ENCODE measurements at places on chromosomes 5 and 9.

DNA sequence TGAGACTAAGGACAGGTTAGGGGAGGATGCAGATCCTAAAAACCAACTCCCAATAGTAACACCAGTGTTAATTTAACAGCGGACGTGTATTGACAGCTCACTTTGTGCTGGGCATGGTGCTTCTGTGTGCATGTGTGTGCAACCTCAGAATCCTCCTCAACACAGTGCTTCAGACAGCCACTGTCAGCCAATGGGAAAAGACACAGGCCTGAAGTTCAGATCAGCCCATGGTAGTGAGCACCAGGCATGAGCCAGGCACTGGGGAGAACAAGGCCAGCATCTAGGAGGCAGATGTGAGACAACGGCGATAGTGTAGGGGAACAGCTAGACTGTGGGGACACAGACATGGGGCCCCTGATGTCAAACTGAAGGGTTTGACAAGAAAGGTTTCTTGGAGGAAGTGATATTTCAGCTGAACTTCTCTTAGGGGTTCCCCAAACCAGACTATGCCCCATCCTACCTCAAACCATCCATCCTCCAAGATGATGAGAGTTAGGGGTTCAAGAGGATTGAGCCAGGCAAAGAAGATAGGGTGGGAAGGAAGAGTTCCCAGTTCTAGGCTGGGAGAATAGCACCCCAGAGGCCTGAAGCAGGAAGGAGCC is 71.5 kb upstream of the PSD2 start:
- DNase-seq = no peak

GRCh38 chr9:125965477-125965876 is 218.3 kb downstream of the PBX3 start:
- no peak for DNase-seq

- DNase-seq = peak; percentile 24
These were observed 639 bp downstream of the AMACR start for GRCh38 chr5:34007201-34007620.

DNA sequence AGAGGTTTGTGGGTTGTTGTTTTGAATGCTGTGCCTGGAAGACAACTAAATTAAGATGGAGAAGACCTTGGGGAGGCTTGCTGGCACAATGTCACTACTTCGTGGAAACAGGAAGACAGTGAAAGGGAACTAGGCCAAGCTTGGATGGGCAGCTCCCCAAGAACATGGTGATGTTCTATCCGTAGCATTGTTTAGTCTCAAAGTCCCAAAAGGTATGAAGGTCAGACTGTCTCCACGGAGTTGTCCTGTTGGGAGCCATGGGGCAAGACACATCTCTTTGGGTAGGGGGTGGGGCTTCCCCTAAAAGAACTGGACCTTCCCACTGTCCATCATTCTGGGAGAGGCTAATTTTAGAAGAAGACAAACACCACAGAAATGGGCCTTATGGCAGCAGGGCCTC is 140.5 kb downstream of the ENTREP1 start:
- DNase-seq = no peak

DNA sequence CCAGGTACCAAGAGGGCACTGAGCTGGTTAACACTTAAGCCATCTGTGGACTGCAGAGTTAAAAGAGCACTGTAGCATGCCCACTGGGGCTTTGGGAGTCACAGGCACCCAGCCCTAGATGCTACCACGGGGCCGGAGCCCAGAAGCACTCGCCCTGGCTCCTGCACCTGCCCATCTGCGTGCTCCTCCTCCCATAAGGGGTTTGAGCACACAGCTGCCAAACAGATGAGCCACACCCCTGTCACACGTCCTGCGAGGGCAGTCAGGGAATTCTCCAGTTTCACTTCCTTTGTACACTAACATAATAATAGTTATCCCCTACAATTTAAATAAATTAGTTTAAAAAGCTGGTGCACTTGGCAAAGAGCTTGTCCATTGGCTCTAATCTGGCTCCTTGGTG is 4.5 kb upstream of the PCA3 start:
- DNase-seq = no peak

DNA sequence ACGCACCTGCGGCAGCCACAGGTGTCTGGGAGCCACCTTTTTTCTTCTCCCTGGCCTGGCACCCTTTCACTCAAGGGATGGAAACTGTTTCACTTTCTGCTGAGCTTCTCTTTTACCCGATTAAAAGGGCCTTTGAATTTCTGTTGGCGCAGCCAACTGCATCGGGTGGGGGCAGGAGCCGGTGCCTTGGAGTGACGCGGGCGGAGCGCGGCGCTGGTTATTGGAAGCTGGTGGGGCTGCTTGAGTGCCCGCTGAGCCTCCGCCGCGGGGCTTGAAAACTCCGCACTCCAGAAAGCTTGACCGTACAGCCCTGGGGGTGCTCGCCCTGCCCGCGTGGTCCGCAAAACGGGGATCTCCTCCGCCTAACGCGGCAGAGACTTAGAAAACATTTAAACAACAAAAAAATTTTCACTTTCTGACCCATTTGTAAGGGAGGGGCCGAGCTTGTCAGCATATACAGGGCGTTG is 52.0 kb upstream of the TJP2 start:
- DNase-seq = peak; percentile 81

- DNase-seq = no peak
These were observed 9.1 kb upstream of the GPSM1 start for GRCh38 chr9:136318111-136318775.

GRCh38 chr5:150562832-150563231 is 54.9 kb downstream of the NDST1 start:
- DNase-seq = no peak

DNA sequence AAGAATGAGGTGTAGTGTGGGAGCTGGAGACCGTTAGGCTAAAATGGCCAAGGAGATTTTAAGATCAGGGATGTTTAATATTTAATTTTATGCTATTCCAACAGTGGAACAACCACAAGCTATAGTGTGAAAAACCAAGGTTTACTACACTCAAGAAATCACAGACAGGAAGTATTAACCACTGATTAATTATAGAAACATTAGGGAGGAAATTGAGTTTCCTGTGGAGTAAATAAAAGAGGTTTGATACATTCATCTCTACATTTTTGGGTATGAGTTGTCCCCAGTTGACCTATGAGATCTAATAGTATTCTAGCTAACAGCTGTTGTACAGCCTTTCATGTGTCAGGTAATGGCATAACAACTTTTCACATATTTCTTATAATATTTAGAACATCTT is 103.7 kb upstream of the MPDZ start:
- no peak for DNase-seq

GRCh38 chr5:155252025-155252424 is 238.5 kb downstream of the KIF4B start:
- DNase-seq = no peak

DNA sequence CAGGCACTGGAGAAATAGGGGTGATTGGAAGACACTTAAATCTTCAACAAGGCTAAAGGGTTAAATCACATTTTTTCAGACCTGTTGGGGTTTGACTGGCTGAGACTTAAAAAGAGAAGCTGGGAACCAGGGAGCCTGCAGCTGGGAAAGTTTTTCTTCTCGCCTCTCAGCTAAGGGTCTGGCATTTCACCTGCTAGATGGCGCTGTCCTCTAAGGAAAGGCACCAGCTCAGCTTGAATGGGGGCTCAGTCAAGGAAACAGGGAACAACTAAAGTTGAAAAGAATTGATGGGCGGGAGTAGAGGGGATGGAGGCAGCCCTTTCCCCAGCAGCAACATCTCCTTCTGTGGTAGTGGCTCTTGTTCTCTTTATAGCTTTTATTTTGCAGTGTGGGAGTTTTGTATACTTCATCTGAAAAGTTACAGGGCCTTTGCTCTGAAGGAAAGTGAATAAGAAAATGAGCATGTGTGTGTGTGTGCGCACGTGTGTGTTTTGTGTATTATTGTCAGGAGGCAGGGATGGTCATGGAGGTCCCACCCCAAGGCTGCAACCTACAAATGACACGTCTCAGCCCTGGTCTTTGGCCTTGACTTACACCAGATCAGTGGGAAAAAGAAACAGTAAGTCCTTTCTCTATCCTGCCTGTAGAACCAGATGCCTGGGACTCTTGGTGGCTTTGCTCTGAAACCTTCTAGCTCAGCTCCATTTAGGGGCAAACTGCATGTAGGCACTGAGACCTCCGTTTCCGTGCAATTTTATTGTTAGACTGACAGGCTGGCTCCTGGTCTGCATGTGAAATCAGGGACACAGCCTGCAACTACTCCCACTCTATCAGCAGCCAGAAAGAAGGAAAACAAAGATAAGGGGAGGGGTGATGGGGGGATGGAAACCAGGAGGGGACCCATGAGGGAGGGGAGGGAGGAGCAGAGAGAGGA is 316.2 kb upstream of the CLINT1 start:
- DNase-seq = peak; percentile 33

GRCh38 chr5:171680485-171680884 is 105.1 kb upstream of the SMIM23 start:
- DNase-seq = no peak

- no peak for DNase-seq
These were observed 70.7 kb upstream of the FNIP1 start for GRCh38 chr5:131867524-131867923.

GRCh38 chr5:64973215-64973614 is 204.5 kb downstream of the CWC27 start:
- DNase-seq = no peak

DNA sequence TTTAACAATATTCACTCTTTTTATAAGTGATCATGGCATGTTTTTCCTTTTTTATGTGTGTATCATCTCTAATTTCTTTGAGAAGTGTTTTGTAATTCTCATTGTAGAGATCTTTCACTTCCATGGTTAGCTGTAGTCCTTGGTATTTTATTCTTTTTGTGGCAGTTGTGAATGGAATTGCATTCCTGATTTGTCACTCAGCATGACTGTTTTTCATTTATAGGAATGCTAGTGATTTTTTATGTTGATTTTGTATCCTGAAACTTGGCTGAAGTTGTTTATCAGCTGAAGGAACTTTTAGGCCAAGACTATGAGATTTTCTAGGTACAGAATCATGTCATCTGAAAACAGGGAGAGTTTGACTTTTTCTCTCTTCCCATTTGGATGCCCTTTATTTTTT is 13.1 kb upstream of the SPINK13 start:
- no peak for DNase-seq

GRCh38 chr5:94431696-94432095 is 186.7 kb downstream of the KIAA0825 start:
- no peak for DNase-seq

GRCh38 chr5:65961633-65962032 is 35.3 kb downstream of the ERBIN start:
- no peak for DNase-seq

GRCh38 chr9:21452681-21453080 is 12.4 kb downstream of the IFNA1 start:
- DNase-seq = no peak

GRCh38 chr9:92611621-92612285 is 58.2 kb downstream of the IPPK start:
- peak; percentile 53 for DNase-seq

GRCh38 chr5:150238646-150239045 is 48.8 kb downstream of the SLC6A7 start:
- DNase-seq = no peak

- no peak for DNase-seq
These were observed 478.3 kb downstream of the PSAT1 start for GRCh38 chr9:78775211-78775610.

GRCh38 chr5:23367874-23368273 is 139.5 kb upstream of the PRDM9 start:
- no peak for DNase-seq

GRCh38 chr5:158877124-158877581 is 222.6 kb downstream of the EBF1 start:
- DNase-seq = no peak

DNA sequence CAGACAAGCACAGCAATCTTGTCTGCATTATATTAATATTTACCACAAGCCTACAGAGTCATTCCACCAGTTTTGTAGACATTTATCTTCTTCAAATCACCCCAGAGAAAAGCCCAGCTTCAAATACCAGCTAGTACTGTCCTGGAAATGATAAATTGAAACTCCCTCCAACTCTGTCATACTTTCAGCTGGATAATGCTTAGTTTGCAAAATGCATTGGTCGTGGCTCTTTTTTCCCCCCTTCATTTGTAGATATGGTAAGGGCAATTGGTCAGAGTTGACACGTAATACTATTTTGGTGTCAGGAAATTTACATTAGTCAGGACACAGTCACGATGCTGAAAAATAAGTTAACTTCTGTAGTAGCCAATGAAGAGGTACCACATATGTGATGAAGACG is 21.2 kb downstream of the HMHB1 start:
- DNase-seq = no peak

- no peak for DNase-seq
These were observed 33.2 kb downstream of the UGT3A2 start for GRCh38 chr5:36033486-36033885.

- DNase-seq = no peak
These were observed 1729.2 kb upstream of the WWC1 start for GRCh38 chr5:166562246-166562645.

DNA sequence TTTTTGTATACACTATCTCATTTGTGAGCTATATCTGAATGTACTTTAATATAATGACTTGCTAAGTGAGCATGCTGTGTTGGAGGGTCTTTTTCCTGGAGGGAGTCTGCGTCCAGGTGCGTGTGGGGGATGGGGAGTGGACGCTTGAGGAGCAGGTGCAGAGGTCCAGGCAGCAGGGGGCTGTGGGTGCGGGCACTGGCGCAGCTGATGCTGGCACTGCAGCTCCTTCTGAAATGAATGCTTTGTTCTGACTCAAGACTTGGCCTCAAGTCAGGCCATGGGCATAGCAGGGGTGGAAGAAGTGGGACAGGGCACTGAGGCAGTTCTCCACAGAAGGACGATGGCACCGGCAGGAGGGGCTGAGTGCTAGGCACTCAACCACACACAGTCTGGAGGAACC is 165.7 kb upstream of the IRX1 start:
- no peak for DNase-seq

- no peak for DNase-seq
These were observed 875 bp downstream of the ACO1 start for GRCh38 chr9:32385152-32385884.

- DNase-seq = no peak
These were observed 37.6 kb downstream of the MFAP3 start for GRCh38 chr5:154076240-154076922.

- DNase-seq = no peak
These were observed at the start of the genes BHMT2 and DMGDH for GRCh38 chr5:79069488-79070349. Gene BHMT2, plus strand, starts transcription at chr5:79069767. Its CDS starts 16 bp downstream, at chr5:79069783. Gene DMGDH, minus strand, starts transcription at chr5:79069674. Its CDS starts 54 bp downstream, at chr5:79069620.

DNA sequence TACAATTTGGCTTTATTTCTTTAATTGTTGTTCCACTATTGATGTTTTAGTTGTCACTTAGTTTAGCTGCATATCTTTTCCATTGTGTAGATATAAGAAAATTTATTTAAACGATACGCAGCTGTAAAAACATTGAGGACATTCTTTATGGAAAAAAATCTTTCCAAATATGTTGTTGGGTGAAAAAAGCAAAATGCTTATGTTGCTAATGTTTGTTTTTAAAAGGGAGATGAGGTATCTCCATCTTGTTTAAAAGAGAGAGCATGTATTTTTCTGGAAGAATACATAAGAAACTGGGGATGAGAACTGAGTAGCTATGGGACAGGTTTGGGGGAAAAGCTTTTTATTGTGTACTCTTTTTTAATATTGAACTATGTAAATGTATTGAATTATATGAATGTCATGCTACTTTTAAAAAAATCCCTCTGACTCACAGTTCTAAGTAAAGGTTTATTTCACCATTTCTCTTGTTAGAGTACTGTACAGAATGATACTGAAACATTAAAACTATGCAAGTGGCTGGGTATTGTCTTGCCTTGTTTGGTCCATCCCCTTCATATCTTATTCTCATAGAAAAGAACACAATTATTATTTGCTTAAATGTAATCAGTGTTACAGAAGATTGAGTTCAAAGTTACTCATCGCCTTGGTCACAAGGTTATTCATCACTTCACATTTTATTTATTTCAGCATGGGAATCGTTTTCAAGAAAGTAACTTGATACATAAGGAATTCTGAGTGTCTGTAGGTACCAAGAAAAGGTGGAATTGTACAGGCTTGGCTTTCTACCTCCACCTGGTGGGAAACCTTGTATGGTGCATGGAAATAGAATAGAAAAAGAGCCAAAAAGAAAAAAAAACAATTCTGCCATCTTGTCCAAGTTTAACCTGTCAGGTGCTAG is 85.8 kb downstream of the RIC1 start:
- no peak for DNase-seq

Measured in C1 segment of cervical spinal cord (tissue), 14 donors.